ENCODE measurements at places on chromosomes 12 and 14.
A peak's percentile ranks its signal among the peaks of the same experiment; 100 is the strongest.

DNA sequence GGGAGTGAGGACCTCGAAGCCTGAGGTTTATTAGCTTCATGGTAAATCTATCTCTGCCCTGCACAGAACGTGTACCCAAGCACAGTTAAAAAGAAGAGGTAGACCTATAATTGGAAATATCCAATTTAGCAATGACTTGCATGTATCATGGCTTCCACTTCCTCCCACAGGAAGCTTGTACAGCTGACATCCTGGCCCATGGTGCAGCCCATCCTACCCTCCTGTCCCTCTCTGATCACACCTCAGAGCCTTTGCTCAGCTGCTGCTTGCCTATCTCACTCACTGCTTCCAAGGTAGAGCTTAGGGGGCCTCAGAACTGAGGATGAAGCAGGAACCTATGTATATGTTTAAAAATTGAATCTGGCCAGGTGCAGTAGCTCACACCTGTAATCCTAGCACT is 4.3 kb upstream of the BCDIN3D start:
- no peak for DNase-seq

- no peak for DNase-seq
Observed at GRCh38 chr14:63986789-63987533, 134.2 kb downstream of the SYNE2 start.

DNA sequence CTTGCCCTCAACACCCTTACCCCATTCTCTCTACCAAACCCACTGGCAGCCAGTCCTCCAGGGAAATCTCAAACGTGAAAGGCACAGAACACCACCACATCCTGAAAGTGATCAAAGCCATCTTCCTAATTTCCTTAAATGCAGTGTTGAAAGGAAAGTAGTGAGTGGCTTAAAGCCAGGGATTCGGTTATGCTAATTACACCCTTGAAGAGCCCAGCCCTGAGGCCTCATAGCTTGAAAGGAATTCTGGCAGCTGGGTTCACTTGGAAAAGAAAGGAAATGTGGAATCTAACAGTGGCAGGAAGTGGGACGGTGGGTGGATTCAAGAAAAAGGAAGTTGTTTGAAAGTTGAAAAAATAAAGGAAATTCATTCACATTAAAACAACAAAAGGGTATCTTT is 73.0 kb upstream of the FICD start:
- no peak for DNase-seq

DNA sequence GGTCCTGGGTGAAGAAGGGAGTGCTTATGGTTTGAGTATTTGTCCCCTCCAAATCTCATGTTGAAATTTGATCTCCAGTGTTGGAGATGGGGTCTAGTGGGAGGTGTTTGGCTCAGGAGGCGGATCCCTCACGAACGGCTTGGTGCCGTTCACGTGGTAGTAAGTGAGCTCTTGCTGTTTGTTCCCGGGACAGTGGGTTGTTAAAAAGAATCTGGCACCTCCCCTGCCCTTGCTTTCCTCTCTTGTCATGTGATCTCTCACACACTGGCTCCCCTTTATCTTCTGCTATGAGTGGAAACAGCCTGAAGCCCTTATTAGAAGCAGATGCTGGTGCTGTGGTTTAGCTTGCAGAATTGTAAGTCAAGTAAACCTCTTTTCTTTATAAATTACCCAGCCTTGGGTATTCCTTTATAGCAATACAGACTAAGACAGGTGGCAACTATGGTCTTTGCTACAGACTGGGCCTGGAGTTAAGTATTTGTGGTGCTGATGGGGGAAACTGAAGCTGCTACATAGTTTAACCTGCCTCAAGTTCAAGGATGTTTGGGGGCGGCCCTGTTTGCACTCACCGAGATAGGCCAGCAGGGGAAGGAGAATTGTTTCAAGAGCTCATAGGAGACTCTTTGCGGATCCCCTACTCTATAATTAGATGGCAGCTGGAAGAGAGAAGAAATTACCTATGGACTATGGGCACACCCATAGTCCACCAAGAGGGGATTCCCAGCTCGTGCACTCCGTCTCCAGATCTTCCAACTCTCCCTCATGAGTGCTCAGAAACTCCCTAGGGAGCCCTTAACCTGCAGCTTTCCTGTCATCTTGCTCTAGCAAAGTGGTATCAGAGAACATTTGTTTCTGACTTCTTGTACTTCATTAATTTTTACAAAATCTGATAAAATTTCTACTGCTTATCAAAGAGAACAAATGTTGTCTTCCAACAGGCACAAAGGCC is 164.6 kb downstream of the SLC15A5 start:
- no peak for DNase-seq

GRCh38 chr14:68664225-68664681 is 128.6 kb downstream of the ZFP36L1 start:
- DNase-seq = peak; percentile 75

- no peak for DNase-seq
Observed at GRCh38 chr12:65534238-65534841, 255.9 kb downstream of the MSRB3 start.

- no peak for DNase-seq
Observed at GRCh38 chr14:47993883-47994282, 318.5 kb upstream of the MDGA2 start.

GRCh38 chr12:74337951-74338350 is 199.7 kb upstream of the ATXN7L3B start:
- DNase-seq = no peak

GRCh38 chr14:88228522-88229236 is 94.4 kb downstream of the KCNK10 start:
- peak; percentile 64 for DNase-seq

DNA sequence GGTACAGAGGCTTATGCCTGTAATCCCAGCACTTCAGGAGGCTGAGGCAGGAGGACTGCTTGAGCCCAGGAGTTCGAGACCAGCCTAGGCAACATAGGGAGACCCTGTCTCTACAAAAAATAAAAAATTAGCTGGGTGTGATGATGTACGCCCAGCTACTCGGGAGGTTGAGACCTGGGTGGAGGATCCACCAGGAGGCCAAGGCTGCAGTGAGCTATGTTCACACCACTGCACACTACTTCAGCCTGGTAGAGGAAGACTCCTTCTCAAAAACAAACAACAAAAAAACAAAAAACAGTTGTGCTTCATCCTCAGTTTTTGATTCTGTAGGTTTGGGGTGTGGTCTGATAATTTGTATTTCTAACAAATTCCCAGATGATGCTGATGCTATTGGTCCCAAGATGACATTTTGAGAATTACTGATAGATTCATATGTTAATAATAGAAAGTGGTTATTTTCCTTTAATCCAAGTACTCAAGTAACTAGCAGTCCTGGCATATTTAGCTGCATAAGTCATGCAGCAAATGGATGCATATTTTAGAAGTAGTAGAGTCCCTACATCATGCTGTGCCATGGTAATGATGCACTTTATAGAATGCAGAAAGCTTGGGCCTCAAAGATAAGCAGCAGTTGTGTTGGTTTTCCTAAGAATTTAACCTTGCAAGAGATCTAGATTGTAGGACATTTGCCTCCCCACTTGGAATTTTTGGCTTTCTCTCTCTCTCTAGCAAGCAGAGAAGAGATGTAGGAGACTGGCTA is 76.1 kb upstream of the PAWR start:
- DNase-seq = no peak

- DNase-seq = no peak
Observed at GRCh38 chr12:127079636-127080035, 1187.3 kb upstream of the TMEM132C start.

- peak; percentile 23 for DNase-seq
Observed at GRCh38 chr12:113222730-113223531, 1.7 kb downstream of the TPCN1 start.

GRCh38 chr12:119204131-119204530 is 25.4 kb downstream of the HSPB8 start:
- DNase-seq = no peak

DNA sequence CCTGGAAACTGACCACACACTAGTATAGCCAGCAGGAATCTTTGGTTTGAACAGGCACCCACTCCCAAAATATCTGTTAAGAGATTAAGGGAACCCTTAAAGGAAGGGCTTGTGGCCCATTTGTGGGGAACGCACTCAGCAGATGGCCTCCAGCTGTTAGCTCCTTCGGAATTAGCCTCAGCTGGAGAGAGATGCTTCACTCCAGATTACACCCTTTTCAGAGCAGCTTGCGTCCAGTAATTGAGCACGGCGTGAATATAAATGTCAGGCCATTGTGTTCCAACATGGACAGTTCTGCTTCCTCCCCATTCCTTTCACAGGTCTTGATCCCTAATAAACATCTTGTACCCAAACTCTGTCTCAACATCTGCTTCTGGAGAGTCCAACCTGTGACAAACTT is 397.8 kb downstream of the SEC23A start:
- no peak for DNase-seq

- no peak for DNase-seq
Observed at GRCh38 chr12:25719505-25719904, 166.4 kb upstream of the LMNTD1 start.

DNA sequence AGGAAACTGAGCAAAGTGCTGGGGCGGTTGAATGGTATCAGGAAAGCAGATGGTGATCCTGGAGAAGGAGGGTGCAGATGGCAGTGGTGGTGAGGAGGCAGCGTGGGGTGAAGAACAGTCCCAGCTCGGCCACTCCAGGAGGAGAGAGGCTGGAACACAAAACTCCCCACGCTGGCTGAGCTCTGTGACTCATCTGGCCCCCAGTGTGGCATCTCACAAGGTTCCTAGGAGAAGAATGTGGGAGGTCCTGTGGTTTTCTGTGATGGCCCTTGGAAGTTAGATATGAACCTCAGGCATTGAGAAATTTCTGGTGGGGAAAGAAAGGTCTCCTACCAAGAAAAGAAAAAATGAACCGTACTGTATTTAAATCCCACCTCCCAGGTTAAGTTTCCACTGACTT is 8.0 kb upstream of the NRXN3 start:
- DNase-seq = no peak

GRCh38 chr14:104321088-104321801 is 182.9 kb downstream of the KIF26A start:
- no peak for DNase-seq

- peak; percentile 73 for DNase-seq
Observed at GRCh38 chr14:90397425-90398314, 841 bp downstream of the CALM1 start.

DNA sequence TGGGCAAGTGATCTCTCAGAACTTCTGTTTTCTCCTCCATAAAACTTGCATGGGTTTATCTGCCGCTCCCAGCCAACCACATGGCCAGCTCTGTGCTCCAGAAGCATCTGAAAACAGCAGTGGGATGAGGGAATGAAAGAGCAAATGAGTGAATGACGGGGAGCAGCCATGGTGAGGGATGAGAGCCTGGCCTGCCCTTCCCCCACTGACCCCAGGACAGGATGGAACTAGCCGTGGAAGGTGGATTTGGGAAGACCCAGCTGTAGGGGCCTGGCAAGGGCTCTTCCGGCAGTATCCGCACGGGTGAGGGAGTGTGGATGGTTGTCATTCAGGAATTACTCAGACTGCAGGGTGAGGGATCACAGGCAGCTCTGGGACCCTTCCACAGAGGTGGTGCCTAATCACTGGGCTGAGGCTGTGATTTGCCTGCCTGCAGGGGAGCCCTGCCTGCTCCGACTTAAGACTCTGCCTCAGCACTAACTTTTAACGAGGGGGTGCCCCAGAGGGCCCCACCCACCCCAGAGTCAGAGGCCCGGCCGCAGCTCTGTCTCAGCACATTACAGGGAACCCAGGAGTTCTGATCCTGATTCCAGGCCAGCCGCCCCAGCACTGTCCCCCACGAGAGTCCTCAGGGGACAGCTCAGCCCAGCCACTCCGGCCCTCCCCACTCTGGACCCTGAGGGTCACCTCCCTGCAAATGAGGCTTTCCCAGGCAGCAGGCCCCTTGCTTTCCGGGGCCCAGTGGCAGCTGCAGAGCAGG is 136.8 kb upstream of the C14orf180 start:
- DNase-seq = no peak

GRCh38 chr14:100533656-100534485 is 53.3 kb downstream of the BEGAIN start:
- no peak for DNase-seq

DNA sequence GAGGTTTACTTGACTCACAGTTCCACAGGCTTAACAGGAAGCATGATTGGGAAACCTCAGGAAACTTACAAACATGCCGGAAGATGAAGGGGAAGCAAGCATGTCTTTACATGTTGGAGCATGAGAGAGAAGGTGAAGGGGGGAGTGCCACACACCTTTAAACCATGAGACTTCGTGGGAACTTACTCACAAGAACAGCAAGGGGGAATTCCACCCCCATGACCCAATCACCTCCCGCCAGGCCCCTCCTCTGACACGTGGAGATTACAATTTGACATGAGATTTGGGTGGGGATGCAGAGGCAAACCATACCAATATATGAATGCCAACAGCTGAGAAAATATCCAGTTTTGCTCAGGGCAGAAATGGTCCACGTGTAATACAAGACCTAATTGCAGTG is 518.6 kb downstream of the VRK1 start:
- DNase-seq = no peak

GRCh38 chr12:69719336-69720316 is 19.0 kb upstream of the RAB3IP start:
- no peak for DNase-seq

DNA sequence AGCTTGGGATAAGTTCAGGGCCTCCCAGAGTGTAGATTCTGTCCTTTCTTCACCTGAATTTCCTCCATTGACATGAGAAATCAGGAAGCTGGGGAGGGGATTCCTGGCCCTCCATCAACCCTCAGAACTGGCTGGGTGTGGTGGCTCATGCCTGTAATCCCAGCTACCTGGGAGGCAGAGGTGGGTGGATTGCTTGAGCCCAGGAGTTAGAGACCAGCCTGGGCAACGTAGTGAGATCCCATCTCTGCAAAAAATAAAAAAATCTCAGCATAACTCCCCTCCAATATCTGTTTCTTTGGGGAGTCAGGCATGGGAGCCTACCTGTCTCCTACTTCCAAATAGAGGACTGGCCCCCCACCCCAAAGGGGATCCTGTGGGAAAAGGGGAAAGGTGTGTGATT is 59.8 kb upstream of the TBX3 start:
- DNase-seq = no peak

DNA sequence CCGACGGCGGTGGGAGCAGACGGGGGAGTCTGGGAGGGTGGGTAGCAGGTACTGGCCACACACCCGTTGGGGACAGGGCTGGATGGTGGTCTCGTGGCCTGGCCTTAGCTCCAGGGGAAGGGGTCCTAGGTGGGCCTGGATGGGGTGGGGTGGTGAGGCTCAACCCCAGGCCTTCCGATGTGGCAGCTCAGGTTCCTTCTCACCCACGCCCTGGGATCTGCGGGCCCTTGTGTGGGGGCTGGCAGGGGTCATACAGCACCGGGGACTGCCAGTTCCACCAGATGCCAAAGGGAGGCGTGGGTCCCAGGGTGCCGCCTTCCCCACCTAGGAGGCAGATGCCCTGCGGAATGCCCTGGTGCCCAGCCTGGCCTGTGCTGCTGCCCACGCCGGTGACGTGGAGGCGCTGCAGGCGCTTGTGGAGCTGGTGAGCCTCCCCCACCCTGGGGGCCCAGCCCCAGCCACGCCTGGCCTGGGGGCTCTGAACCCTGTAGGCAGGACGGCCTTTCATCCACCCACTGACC is 21.0 kb downstream of the ASPG start:
- DNase-seq = no peak

DNA sequence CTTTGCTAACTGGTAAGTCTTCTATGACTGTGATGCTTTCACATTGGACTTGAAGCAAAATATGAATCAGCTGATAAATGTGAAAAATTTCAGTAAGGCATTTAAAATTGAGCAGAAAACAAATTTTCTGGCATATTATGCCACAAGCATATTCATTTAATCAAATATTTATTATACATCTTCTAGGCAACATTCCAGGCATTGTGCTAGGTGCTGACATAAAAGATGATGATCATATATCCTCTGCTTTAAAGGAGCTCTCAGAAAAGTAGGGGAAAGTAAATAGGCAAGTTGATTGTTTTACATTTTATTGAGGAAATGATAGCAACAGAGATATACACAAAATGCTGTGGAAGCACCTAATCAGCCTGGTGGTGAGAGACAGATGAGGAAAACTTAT is 248.9 kb downstream of the SLC16A7 start:
- DNase-seq = no peak

Measured in activated CD4-positive, alpha-beta T cell treated with anti-CD3 and anti-CD28 coated beads, Interleukin-2, amount 50 U/mL, for 16 hours (primary cell).